Smooth muscle cell of the pulmonary artery (primary cell): ENCODE measurements at places on chromosomes 7 and 10. TPM values are rescaled to one million over a fixed set of nuclear protein-coding genes. Genes with fewer than 3 reads are reported as not detected.

FGFR2 gene
- 0.03 and 0.07 TPM in 2 replicates for total RNA-seq

PARG gene
- total RNA-seq: 31.0 and 32.9 TPM in 2 replicates

LLCFC1 gene
- total RNA-seq: not detected in 2 replicates

ZNF365 gene
- 6.0 and 11.0 TPM in 2 replicates for total RNA-seq

LRRTM3 gene
- not detected in 2 replicates for total RNA-seq

LEP gene
- total RNA-seq: 0.17 and 8.9 TPM in 2 replicates

ELN gene
- 82.6 and 158 TPM in 2 replicates for total RNA-seq

CPN1 gene
- not detected in 2 replicates for total RNA-seq

PTPN20 gene
- 3.8 and 4.5 TPM in 2 replicates for total RNA-seq

SMARCD3 gene
- 37.1 and 38.7 TPM in 2 replicates for total RNA-seq

SFMBT2 gene
- 0.52 and 0.86 TPM in 2 replicates for total RNA-seq

NPFFR1 gene
- total RNA-seq: not detected in 2 replicates

NPY4R gene
- 0.07 and 0.10 TPM in 2 replicates for total RNA-seq

LAMB1 gene
- total RNA-seq: 749 and 814 TPM in 2 replicates

GHRHR gene
- not detected in 2 replicates for total RNA-seq

PCBD1 gene
- 39.1 and 47.3 TPM in 2 replicates for total RNA-seq

TSPAN13 gene
- 5.8 and 6.9 TPM in 2 replicates for total RNA-seq

PNLIPRP2 gene
- not detected in 2 replicates for total RNA-seq

CALU gene
- 911 and 1,126 TPM in 2 replicates for total RNA-seq

MARVELD1 gene
- total RNA-seq: 46.2 and 47.6 TPM in 2 replicates

FBXL13 gene
- total RNA-seq: 1.4 and 2.0 TPM in 2 replicates

PTPRN2 gene
- 0.26 and 0.85 TPM in 2 replicates for total RNA-seq

TAS2R3 gene
- 2.0 and 2.4 TPM in 2 replicates for total RNA-seq

BPGM gene
- 36.8 and 37.9 TPM in 2 replicates for total RNA-seq

MYL10 gene
- not detected in 2 replicates for total RNA-seq

AKR1E2 gene
- 9.5 and 18.4 TPM in 2 replicates for total RNA-seq

TMEM273 gene
- total RNA-seq: 0.13 and 0.33 TPM in 2 replicates

HOXA1 gene
- 0.20 and 0.52 TPM in 2 replicates for total RNA-seq

IL6 gene
- total RNA-seq: 62.2 and 108 TPM in 2 replicates

RET gene
- total RNA-seq: 0.23 and 1.0 TPM in 2 replicates

NPC1L1 gene
- 0.07 and 0.13 TPM in 2 replicates for total RNA-seq

ASIC3 gene
- 0.26 TPM in 2 replicates for total RNA-seq

AKR1C4 gene
- not detected in 2 replicates for total RNA-seq

DKK1 gene
- 134 and 633 TPM in 2 replicates for total RNA-seq

C10orf67 gene
- total RNA-seq: 0.20 TPM in 1 of 2 replicates, not detected in the other

COL1A2 gene
- total RNA-seq: 7,425 and 10,972 TPM in 2 replicates

PIK3CG gene
- 0.03 and 0.07 TPM in 2 replicates for total RNA-seq

FAM25G gene
- total RNA-seq: not detected in 2 replicates

GRK5 gene
- total RNA-seq: 35.9 and 60.3 TPM in 2 replicates

LIPM gene
- 0.10 and 0.13 TPM in 2 replicates for total RNA-seq

EIF5AL1 gene
- 0.13 and 0.26 TPM in 2 replicates for total RNA-seq

UPK3BL2 gene
- total RNA-seq: 3.4 and 3.5 TPM in 2 replicates
